Stimulated activated CD8-positive, alpha-beta memory T cell treated with anti-CD3 and anti-CD28 coated beads, Interleukin-7, amount 100 ng/mL, for 48 hours (primary cell): ENCODE measurements at places on chromosomes 6 and 20.

DNA sequence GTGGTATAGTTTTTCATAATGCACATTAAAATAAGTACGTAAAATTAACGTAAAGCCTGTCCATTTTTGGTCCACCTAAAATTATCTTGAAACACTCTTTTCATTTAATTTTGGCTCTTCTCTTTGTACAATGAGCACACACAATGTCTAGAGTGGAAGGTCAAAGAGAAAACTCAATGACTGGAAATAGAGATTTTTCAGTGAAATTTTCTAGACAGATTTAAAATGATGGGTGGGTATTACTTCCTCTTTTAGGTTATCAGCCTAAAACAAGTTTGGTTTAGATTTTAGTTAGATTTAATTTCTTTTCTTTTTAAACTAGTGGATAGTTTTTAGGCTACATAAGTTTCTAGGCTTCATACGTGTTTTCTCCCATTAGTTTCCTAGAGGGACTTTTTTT, 24.9 kb downstream of the DSE start:
- DNase-seq: no peak

DNA sequence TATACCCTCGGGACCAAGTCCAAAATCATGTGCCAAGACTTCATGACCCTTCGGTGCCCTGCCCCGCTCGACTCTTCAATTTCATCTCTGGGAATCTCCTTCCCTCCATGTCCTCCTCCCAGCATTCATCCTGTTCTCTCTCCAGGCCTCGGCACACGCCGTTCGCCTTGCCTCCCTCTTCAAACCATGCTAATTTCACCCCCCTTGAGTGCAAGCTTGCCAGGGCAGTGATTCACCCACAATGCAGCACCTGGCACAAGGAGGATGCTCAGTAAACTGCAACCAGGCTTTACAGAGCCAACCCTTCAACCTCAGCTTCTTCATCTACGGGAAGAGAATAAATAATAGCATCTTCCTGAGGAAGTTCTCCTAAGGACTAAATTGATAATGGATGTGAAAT, 4.1 kb downstream of the KCNS1 start:
- DNase-seq: no peak

GRCh38 chr20:4787820-4788219, 66.1 kb downstream of the PRND start:
- no peak for DNase-seq

- no peak for DNase-seq
Measured at GRCh38 chr6:135212935-135213334, 31.8 kb downstream of the MYB start.

- DNase-seq: no peak
Measured at GRCh38 chr6:97292671-97293070, 9.7 kb upstream of the MMS22L start.

DNA sequence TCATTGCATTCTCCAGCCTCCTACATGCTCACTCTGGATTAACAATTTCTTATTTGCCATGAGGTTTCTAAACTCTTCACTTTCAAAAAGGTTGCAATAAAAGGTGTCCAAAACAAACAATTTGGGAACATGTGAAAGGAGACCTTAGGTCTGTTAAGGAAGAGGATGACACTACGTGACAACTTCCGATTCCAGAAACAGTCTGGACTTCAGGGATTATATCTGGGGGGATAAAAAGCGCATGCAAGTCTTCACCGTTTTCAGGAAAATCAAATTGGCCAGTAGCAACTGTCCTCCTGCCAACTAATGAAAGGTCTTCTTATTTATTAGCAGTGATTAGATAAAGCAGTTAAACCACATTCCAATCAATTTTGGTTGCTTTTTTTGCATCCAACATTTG, 1.8 kb downstream of the ZDHHC14 start:
- no peak for DNase-seq

DNA sequence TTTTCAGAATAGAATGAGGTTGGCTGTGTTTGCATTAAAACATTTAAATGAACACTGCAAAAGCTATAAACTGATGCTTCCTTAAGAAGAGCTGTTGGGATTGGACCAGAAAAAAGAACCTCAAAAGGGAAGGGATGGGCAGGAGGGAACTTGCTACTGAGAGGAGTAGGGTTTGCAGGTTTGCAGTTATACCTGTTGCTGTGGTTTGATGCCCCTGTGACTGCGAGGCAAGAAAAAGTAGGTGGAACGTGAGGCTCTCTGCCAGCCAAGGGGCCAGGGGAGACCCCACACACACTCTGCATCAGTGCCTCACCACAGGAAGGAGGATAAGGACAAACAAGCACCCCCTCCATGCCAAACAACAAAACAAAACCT, 197.2 kb downstream of the BCAS1 start:
- no peak for DNase-seq

- no peak for DNase-seq
Measured at GRCh38 chr20:46341074-46342009, 33.0 kb upstream of the CDH22 start.

GRCh38 chr6:126064257-126064747, 78.0 kb downstream of the TRMT11 start:
- DNase-seq: no peak

DNA sequence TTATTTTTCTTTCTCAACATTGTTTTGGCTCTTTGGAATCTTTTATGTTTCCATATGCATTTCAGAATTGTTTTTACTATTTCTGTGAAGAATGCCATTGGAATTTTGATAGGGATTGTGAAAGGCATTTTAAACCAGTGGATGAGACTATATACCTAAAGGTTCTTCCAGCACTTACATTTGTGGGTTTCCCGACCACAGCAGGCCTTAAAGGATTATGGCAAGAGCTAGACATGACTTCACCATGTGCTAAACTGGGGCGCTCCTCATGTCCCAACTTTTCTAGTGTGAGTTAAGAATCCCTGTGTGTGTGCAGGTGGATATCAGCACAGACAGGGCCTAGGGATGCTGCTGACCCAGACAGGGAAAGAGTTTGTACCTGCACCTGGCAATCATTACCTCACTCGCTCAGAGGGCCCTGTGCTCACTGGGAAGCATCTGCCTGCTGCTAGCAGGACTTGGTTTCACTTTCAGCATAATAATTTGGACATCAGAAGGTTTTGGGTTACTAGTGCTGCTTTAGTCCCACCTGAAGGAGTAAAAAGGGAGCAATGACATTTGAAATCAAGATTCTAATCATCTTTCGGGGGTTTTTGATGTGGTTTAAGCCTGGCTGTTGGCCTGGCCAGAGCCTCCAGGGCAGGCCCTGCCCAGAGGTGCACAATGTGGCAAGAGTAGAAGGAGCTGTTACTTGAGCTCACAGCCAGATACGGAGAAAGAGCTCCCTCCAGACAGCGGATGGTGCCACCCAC, 137.1 kb downstream of the CDC5L start:
- DNase-seq: no peak
